ENCODE measurements at places on chromosomes 1 and 21.
A peak's percentile ranks its signal among the peaks of the same experiment; 100 is the strongest.

GRCh38 chr1:27446496-27447020, 43.4 kb downstream of the WASF2 start:
- no peak for DNase-seq

GRCh38 chr1:3675436-3675835, 23.1 kb downstream of the TP73 start:
- DNase-seq: no peak

- DNase-seq: no peak
Observed at GRCh38 chr1:58896246-58897183, 112.7 kb upstream of the JUN start.

GRCh38 chr1:194133152-194133551, 946.7 kb upstream of the B3GALT2 start:
- no peak for DNase-seq

DNA sequence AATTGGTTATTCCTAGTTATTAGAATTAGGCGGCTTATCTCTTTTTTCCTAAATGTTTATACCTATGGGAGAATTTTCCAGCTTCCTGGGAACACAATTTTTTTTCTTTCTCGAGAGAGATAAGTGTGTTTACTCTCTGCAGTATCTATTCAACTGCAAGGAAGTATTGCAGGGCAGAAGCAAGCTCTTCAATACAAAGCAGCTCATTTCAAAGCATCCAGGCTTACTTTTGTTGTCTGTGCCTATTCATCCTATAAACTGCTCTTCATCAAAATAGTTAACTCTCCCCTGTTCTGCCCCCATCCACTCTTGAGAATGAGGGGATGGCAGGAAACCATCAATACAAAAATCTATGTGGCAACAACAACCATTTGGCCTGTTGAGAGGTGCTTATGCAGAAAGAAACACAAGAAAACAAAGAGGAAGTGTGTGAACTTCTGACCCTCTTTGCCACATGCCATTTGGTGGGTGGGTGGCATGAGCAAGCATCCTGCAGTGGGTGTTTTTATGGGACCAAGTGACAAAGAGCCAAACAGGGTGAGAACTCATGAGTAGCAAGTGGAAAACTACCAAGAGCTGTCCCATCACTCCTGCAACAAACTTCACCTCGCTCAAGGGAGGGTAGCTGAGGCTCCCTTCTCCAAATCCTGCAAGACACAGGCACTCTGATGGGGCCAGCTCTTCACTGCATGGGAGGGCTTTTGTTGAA, 50.6 kb upstream of the MRPS6 start:
- peak; percentile 9 for DNase-seq

DNA sequence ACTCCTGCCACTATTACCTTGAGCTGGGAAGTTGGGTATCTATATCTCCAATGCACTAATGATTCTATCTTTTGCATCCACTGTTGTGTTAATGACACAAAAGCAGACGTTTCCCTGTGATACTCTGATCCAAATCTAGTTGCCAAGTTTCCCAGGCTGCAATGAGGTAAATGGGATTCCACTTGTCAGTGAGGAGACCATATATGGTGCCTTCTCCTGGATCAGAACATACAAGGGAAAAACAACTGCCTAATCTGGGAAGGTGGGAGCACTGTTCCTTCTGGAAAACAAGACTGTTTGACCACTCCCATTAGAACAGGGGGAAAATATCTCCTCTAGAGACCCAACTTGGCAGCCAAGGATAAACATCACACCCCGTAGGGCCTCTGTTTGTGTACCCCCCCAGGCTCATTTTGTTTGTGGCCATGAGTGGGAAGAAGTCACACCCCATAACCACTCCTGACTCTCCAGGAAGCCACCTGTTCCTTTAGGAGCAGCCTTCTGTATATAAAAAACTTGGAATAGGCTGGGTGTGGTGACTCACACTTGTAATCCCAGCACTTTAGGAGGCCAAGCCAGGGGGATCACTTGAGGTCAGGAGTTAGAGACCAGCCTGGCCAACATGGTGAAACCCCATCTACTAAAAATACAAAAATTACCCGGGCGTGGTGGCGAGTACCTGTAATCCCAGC, 28.5 kb upstream of the SLC6A9 start:
- DNase-seq: no peak
